Epithelial cell of umbilical artery (primary cell): ENCODE measurements at places on chromosomes 11 and 22. TPM values are rescaled to one million over a fixed set of nuclear protein-coding genes. Genes with fewer than 3 reads are reported as not detected.

PKNOX2 gene
- under 0.01 TPM in 1 of 2 replicates, not detected in the other for total RNA-seq

GGT5 gene
- 1.4 and 2.6 TPM in 2 replicates for total RNA-seq

RHOD gene
- 4.9 and 6.2 TPM in 2 replicates for total RNA-seq

FOLR2 gene
- total RNA-seq = not detected in 2 replicates

CCDC116 gene
- 0.15 TPM in 1 of 2 replicates, not detected in the other for total RNA-seq

KLHDC7B gene
- under 0.01 and 0.30 TPM in 2 replicates for total RNA-seq

MYEOV gene
- total RNA-seq = under 0.01 and 0.32 TPM in 2 replicates

NCAM1 gene
- total RNA-seq = not detected in 2 replicates
